ENCODE measurements at places on chromosomes 2 and 18.

GRCh38 chr2:236341067-236341466 lies 76.9 kb upstream of the ASB18 start:
- no peak for DNase-seq

GRCh38 chr18:46209161-46209560 lies 105.0 kb downstream of the HAUS1 start:
- no peak for DNase-seq

DNA sequence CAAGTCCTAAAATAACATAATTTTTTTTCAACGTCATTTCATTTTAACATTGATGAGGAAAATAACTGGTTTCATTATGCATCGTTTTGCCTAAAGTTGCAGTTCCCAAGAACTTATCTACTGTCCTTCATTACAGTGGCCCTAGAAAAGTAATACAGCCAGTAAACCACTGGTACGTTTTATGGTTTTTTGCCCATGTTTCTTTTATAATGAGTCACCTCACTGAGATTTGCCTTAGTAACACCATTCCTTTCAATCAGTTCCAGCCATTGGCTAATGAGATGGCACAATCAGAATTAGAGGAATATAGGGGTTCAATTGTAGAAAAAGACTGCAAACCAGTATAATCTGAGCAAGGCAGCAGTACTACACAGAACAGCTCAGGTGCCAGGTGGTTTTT lies 422.6 kb upstream of the LYPD1 start:
- no peak for DNase-seq

DNA sequence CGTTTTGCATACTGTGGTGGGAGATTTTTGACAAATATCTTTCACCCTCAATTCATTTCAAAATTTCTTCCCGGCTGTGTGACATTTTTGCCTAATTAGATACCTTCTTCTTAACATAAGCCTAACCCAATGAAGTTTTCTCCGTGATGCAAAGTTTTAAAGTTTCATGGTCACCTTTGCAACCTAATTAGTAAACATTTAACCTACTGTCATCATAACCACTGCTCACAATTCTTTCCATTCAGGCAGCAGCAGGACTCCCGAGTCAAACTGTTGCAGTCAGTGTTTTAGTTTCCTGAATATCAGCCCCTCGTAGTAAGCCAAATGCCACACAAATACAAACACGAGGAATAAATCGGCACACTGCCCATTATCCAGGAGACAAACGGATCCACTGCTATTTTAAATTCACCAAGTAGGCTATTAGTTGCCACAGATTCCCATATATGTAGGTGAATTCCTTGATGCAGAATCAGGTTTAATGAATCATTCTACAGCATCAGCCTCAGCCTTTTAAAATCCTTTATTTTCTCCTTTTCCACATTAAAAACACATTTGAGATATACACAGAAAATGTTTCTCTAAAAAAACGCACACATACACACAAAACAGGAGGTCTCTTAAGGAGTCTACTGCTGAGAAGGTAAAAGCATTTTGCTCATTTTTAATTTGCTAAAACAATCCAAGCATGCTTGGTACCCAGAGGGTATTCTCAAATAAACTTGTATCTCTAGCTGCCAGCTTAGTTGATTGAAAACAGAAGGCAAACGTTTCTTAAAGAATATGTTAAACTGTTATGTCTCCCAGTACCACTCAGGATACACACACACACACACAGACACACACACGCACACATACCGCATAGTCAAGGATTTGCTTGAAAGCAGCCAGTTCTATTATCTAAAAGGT lies 106.5 kb upstream of the KCTD1 start:
- no peak for DNase-seq

- DNase-seq, result no peak
Observed at GRCh38 chr18:26662996-26663395, 114.6 kb upstream of the KCTD1 start.

DNA sequence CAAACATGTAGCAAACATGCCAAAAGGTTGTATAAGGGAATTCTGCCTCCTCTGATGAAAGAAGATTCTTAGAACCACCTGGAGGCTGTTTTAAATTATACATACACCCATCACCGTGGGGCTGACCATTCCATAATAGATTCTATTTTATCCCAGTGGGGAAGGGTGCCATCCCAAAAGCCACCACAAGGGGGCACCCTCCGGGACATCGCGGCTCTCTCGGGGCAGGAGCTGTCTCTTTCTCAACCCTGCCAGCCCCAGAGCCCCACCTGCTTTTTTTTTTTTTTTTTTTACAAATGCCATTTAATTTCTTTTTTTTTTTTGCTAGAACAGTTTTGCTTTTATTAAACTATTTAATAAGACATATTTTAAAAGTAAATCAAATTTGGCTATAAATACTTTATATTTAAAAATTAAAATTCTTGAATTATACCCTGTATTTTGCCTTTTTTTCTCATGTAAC lies 8.6 kb upstream of the MTCL1 start:
- DNase-seq, result peak; percentile 86

DNA sequence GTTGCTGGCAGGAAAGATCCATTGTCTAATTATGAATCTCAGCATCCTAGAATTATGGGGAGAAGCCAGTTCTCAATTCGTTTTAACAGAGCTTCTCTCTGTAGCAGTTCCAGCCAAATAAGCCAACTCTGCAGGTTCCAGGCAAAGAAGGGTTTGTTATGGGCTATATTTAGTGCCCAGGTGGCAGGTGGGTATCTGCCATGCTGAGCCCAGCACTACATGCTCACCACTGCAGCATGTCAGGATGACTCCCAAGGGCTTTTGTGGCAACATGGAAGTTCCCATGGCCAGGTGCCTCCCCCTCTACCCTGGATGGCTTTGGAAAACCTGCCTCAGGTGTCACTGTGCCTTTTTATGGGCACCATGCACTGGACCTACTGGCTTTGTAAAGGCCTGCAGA lies 137.7 kb upstream of the MSH6 start:
- DNase-seq, result no peak

- no peak for DNase-seq
Observed at GRCh38 chr18:14939141-14939540, 191.2 kb downstream of the ANKRD30B start.

GRCh38 chr18:23137788-23138216 lies 2.5 kb downstream of the CABLES1 start:
- no peak for DNase-seq

GRCh38 chr2:164593959-164594358 lies 27.3 kb downstream of the GRB14 start:
- no peak for DNase-seq

DNA sequence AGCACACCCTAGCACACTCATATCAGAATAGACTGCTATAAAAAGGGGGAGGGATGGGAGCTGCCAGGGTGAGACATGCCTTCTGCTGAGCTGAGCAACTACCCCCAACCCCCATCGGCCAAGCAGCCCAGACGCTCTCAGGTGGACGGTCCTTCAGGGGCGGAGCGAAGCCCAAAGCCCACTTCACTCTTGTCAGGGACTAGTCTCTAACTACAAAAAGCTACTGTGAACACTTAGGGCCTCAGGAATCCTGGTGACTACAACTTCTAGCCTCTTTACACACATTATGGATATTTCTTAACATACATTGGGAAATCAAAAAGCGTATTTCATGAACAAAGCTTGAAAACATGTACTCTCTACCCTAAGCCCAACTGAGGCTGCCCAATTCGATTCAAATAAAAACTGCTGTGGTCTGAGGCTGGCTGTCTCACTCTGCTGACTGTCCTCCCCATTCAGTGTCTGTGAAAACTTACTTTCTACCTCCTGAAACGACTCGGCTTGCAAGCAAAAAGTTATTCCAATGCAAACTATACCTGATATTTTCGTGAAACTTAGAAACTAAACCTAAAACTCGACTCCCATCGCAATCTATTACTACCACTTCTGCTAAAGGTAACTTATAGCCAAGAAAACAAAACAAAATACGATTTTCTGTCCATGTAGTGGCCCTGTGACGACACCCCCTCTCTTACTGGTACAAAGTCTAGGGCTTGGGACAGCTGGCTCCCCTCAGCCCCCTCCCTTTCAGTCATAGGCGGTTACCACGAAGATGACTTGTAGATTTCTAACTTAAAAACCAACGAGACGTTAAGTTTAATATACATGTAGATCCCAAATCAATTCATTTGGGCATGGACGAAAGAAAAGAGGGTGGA lies 1.2 kb downstream of the SERTAD2 start:
- peak; percentile 34 for DNase-seq

GRCh38 chr2:138418453-138418852 lies 83.1 kb upstream of the SPOPL start:
- no peak for DNase-seq

DNA sequence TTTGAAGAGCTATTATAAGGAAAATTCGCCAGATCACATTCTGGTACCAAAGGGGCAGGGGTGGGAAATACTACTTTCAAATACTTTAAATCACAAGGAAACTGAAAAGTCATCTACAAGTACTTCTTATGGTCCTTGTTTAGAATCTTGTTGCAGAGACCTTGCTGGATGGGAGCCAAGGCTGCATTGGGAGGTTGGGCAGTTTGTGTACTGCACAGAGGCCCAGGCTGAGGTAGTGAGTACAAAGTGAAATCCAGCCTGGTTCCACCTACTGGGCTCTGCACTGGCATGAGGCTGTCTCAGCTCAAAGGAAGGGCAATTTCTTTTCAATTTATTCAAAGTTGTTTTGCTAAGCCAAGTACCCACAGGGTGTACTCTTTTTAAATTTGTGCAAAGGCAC lies 140.3 kb upstream of the DLX2 start:
- no peak for DNase-seq

DNA sequence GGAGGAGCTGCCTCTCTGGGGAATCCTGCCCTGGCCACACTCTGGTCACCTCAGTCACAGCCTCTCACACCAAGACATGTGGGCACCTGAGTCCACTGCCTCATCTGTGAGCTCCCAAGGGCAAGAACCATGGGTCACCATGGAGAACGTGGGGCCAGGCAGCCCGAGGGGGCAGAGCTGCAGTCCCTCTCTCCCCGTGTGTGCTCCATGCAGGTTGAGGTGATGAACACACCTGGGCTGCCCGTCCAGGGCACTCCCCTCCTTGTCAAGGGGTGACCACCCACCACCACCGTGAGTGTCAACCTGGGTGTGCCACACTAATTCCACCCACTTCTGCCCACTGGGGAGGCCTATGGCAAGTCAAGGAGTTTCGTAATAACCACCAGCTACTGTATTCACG lies 159.6 kb upstream of the RAB6C start:
- DNase-seq, result no peak

DNA sequence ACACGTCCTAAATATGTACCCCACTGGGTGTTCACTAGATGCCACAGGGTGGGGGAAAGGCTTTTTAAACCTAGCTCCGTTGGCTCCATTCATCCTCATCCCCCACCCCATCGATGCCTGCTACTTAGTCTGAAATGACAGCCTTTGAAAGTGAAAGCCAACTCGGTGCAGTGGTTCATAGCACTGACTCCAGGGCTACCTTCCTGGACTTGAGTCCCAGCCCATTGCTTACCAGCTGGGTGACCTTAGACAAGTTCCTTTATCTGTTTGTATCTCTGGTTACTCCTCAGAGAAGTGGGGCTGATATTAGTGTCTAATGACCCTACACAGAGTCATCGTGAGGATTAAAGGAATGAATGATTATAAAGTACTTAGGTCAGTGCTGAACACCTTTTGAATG lies 24.4 kb downstream of the EHD3 start:
- no peak for DNase-seq

DNA sequence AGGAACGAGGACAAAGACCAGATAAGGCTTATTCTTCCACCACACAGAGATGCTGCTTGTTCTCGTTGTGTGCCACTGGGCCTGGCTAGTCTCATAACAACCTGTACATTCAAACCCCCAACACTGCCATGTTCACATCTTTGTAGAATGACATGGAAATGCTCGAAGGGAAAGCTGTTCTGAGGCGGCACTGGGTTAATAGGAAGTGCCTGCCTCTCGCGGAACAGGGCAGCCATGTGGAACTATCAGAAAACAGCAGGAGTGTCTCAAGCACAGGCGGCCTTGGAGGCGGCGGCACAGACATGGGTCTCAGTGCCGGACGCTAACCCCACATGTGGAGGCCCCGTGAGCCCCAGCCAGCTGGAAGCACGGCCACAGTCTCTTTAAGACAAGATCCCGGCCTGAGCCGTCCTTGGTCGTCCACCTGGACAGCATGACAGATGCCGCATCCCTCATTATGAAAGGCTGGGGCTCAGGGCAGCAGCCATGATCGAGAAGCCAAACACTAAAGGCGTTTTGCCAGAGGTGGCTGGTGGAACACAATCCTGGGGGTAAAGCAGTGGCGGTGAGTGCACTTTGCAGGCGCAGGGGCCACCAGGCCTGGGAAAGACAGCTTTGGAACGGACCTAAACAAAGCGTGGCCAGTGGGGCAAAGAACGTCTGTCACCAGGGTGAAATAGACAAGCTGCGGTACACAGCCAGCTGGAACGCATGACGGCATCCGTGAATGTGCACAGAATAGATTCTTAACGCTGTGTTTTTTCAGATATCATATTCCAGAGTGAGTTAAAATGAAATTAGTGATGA lies 161.0 kb downstream of the HDAC4 start:
- DNase-seq, result no peak

Measured in stimulated activated CD4-positive, alpha-beta T cell treated with anti-CD3 and anti-CD28 coated beads, Interleukin-2, amount 100 ng/mL, for 24 hours (primary cell).